NCI-H774 (cell line): ENCODE measurements at places on chromosomes 3 and 15.
A peak's percentile ranks its signal among the peaks of the same experiment; 100 is the strongest.

GRCh38 chr3:64151342-64151871 lies 73.9 kb downstream of the PRICKLE2 start:
- no peak for DNase-seq

GRCh38 chr3:55648591-55649318 lies 161.6 kb upstream of the WNT5A start:
- no peak for DNase-seq

DNA sequence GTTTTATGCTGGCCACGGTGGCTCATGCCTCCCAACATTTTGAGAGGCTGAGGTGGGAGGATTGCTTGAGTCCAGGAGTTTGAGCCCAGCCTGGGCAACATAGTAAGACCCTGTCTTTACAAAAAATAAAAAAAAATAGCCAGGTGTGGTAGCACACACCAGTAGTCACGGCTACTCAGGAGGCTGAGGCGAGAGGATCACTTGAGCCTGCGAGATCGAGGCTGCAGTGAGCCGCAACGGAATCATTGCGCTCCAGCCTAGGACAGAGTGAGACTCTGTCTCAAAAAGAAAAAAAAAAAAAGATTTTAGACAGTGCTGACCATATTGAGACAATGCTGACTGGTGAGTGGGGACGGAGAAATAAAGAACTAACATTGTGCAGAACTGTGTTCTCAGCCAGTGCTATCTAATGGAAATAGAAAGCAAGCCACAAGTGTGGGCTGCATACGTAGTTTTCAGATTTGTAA lies 67.2 kb downstream of the ST6GAL1 start:
- DNase-seq = no peak

DNA sequence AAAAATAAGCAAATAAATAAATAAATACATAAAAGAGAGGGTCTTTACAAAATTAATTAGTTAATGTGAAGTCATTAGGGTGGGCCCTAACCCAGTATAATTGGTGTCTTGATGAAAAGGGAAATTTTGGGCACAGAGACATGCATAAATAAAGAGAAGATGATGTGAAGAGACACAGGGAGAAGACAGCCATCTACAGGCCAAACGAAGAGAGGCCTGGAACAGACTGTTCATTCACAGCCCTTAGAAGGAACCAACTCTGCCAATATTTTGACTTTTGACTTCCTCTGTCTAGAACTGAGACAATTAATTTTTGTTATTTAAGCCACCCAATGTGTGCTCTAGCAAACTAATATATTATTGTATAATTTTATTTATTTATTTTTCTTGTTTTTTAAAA lies 29.6 kb upstream of the SELENOK start:
- DNase-seq = no peak

DNA sequence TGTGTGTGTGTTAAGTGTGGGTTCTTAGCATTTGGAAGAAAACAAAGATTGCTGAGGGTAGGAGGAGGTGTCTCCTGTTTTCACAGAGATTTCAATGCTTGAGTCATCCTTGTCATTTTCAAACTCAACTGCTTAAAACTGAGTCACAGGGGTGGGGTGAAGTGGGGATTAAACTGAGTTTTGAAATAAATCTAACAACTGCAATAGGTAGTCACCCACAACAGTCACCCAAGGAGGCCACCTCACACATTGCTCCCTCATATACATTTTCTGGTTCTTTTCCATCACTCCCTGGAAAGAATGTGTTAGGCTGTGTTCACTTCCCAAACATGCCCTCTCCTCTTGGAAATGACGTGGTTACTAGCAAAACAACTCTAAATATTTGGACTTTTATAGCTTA lies 187.7 kb upstream of the CMC1 start:
- no peak for DNase-seq

DNA sequence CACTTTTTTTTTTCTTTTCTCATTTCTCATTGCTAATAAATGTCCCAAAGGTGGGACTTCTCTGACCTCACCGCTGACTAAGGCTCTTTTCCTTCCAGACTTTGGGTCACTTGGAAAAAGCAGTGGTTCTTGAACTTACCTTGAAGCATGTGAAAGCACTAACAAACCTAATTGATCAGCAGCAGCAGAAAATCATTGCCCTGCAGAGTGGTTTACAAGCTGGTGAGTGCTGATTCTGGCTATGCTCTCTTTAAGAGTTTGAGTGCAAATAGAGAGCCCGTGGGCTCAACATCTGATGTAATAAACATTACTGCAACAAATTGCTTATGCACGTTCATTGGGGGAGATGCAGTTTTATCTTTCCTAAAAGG lies 2.0 kb downstream of the BHLHE40 start:
- no peak for DNase-seq

DNA sequence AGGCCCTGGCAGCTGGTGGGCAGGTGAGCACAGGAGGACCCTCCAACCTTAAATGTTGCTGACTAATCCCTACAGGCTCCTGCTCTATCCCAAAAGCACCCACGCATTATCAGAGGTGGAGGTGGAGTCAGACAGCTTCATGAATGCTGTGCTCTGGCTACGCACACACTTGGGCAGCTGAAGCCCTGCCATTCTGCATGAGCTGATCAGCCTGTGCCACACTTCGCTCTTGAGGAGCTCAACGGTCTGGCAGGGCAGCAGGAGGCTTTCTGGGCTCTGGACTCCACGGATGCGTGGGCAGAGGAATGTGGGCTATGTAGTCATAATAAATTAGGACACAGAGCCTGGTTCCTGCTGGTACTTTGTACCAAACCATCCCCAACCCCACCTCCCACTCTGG lies 6.1 kb downstream of the MST1 start:
- no peak for DNase-seq

DNA sequence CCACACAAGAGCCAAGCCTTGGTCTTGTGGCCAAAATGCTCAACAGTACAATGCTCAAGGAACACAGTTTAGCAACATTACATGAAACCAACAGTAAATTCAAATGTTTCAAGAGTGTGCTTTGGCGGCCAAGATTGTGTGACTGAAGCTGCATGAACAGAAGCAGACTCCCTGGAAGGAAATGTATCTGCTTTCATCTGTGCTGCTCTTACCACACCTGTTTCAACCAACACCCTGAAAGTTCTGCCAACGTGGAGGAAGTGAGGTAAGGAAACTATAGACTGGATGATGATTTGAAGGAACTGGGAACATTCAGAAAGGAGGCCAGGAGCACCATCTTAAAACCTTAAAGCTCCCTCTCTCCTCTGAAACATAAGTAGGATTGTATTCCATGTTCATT lies 55.7 kb downstream of the MB21D2 start:
- DNase-seq = no peak

DNA sequence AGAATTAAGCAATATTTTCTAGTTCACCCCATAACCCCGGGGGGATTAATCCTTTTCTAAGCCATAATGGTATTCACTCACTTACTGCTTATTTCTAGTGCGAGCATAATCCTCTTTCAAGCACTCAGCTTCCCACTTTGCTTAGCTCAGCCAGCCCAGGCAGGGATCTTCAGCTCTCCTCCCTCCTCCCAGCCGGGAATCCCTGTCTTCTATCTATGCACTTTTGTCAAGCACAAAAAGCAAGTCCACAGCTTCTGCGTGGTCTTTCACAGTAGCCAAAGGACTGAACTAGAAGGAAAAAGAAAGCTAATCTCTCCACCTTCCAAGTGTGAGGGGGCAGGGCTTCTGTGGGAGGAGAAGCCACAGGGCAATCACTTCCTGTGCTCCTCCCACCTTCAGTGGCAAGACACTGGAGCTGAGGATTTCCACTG lies 62.8 kb downstream of the PEX5L start:
- DNase-seq = no peak

DNA sequence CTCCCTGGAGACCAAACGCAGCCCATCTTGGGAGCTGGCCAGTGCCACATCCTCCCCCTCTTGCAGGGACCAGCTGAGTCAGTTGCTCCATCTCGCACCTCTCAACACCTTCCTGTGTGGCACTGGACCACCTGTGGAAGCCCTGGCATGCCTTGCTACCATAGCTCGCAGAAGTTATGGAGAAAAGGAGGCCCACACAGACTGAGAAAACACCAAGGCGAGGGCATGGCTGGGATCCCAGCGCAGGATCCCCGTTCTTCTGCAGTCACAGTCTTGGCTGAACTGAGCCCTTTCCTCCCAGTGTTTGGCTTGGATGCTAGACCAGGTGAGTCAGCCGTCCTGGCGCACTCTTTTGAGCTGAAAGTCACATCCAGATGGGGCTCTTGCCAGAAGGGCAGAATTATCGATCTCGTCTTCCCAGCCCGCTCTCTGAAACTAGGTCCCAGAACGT lies 46.9 kb downstream of the CHRD start:
- DNase-seq = no peak

- no peak for DNase-seq
Observed at GRCh38 chr3:46070595-46071093, 43.4 kb upstream of the XCR1 start.

- no peak for DNase-seq
Observed at GRCh38 chr15:41281236-41281635, 50.2 kb downstream of the CHP1 start.

DNA sequence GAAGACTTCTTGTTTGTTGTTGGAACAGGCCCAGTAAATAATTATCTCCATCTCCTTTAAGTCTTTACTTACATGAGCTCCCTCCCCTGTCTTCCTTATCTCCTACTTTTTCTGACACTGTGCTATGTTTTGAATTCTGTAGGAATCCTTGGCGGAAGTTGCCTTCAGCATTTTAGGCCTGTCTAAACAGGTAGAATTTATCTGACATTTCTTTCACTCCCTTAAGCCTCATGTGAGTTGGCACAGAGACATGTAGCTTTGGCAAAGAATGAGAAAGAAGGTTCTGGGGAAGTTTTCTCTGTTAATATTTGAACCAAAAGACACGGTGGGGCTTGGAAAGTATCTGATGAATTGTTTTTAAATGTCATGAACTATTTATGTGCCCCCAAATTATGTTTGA lies 8.1 kb downstream of the MCTP2 start:
- no peak for DNase-seq

GRCh38 chr3:19945969-19946831 lies 697 bp upstream of the RAB5A start:
- DNase-seq = peak; percentile 58

DNA sequence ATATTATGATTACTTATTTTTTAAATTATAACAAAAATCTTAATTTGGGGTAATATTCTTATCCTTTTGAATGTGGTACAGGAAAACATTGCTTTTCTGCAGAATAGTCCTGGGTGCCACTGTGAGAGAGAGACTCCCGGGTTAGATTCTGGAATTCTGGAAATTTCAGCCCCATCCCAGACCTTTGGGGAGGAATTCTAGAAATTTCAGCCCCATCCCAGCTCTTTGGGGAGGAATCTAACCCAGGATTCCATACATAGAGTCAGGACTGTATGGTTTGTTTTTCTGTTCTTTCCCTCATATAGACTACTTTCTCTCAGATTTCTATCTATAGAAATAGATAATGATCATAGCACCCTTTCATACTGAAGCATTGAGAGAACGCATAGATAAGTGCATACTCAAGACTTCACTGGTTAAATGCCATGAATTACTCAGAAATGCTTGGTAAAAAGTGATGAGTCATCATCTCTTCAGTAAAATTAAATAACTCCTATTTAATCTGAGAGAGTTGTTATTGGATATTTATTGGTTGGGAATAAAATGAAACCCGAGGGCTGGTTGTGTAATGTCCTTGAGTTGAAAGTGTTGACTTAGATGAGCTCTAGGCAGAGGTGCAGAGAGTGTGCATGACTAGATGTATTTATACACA lies 8.3 kb downstream of the EIF2AK4 start:
- DNase-seq = no peak

GRCh38 chr3:157026091-157026490 lies 133.9 kb downstream of the CCNL1 start:
- DNase-seq = no peak

GRCh38 chr3:134294302-134295280 lies 43.9 kb upstream of the RYK start:
- DNase-seq = no peak

DNA sequence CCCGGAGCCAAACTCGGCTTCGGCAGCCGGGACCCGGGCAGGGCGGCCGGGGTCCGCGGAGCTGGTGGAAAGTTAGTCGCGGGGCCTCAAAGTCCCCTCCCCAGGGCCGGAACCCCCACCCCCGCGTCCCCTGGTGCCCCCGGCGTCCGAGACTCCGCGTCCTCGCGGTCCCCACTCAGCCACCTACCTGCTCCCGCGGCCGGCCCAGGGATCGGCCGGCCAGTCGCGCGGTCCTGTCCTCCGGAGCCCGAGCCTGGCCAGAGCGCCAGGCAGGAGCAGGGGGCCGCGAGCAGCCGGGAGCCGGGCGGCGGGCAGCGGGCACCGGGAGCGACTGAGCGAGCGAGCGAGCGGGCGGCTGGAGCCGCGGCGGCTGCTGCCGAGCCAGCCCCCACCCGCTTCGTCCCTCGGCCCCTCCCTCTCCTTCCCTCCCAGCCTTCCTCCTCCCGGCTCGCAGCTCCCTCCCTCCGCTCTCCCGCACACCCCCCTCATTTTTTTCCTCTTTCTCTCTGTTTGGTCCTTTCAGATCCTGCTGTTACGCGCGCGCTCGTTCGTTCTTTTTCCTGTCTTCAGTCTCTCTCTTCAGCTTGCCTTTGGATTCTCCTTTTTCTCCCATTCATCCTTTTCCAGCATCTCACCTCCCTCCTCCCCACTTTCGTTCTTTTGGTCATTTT lies at the start of gene MEGF11:
MEGF11 (minus strand) TSS at position 333 of the 671 bp plus-strand sequence. CDS start 125,347 bp downstream, outside the sequence.
- DNase-seq = peak; percentile 6

GRCh38 chr15:70508561-70509281 lies 254.6 kb downstream of the UACA start:
- no peak for DNase-seq
